SW 1271 (cell line): ENCODE measurements at places on chromosomes 12 and 14.

DNA sequence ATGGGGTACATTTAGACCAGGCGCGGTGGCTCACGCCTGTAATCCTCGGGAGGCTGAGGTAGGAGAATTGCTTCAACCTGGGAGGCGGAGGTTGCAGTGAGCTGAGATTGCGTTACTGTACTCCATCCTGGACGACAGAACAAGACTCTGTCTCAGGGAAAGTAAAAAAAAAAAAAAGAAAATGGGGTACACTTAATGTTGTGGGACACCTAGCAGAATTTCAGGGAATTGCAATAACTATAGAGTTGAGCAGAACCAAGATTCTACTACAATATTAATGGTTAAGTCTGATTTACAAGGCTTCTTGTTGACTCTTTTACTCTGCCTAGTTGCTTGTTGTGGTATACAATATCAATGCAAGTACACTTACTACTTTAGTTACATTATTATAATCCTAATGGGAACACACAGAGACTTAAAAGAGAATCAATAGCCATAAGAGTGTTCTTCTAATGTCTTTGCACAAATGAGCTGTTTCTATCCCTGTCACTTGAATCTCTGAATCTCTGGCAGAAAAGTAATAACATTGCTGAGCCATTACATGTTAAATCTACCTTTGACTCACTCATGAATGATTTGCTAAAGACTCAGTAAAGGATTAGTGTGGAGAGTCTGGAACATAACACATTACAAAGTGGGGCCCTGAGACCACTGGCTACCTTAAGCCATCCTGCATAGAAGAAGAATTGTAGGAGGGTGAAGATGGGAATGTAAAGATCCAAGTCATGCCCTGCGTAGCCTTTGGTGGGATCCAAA is 22.7 kb downstream of the BEST3 start:
- no peak for DNase-seq

DNA sequence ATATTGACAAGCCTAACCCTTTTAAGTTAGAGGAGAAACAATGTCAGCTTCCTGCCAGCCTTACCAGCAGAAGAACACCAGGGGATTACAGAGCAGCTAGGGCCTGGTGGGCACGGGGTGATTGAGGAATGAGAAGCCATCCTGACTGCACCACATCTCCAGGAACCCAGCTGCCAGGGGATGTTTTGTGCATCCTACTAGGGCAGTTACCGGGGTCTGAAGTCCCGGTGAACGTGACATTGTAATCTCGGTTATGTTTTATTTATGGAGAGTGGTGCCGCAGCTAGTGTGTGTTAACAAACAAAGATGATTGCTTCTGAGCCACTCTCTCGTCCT is 115.9 kb downstream of the BCL11B start:
- no peak for DNase-seq

GRCh38 chr14:94001016-94001415 is 3.9 kb downstream of the CCDC197 start:
- DNase-seq = no peak

DNA sequence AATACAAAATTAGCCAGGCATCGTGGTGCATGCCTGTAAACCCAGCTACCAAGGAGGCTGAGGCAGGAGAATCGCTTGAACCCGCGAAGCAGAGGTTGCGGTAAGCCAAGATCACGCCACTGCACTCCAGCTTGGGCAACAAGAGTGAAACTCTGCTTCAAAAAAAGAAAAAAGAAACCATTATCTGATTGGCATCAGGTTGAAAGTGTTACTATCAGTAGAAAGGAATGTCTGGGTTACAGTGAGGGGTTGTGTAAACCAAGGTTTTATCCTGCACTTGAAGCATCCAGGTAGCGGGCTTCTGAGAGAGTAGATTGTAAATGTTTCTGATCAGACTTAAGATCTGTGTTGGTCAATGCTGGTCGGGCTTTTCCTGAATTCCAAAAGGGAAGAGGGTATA is 14.1 kb upstream of the OXA1L start:
- no peak for DNase-seq

DNA sequence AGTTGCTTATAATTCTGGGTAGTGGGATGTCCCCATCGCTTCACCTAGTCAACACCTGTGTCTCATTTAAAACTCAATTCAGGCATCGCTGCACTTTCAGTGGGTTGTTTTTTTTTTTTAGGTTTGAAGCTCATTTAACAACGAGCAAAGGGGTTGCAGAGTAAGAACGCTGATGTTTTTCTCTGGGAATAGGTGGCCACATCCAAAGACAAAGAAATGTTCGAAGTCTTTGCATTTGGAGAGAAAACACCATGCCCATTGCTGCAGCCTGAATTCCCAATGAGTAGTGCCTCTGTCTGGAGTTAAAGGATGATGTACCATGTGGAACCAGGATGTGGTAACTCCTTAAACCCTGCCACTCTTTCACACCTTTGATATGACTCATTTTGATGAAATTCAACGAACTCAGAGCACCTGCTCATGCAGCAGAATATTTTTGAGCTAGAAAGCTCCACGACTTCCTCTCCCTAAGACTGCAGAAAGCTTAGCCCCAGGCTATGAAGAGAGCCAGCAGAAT is 35.1 kb upstream of the BATF start:
- DNase-seq = no peak

DNA sequence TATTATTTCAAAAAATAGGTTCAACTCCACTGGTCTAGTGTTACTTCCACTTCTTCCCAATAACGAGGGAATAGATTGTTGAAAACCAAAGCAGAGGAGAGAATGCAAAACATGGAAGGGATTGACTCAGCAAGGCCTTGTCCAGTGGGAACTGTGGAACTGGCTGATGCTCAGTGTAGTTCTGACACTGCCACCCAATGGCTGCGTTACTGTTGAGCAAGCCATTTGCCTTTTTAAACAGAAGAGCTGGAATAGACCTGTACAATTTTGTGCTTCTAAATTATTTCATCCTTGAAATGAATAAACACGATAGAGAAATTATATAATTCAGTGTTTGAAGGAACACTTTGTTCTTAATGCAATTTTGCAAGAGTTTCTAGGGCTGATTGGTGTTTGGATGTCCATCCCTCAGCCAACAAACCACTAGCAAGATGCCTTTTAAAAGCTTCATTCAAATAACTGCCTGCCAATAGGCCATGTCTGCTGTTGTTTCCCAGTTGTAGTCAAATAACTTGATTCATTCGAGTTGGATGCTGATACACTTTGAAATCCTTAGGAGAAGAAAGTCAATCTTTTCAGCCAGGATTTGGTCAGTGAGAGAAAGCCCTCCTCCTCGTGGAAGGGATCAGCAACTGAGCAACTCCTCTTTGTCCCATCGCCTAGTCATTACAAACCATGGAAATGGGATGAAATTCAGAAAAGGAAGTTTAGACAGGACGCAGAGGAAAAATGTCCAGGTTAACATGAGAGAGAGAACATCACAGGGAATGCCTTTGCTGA is 7.3 kb upstream of the MGP start:
- DNase-seq = no peak

GRCh38 chr12:63668028-63668799 is at the start of gene DPY19L2:
DPY19L2 (minus strand) TSS chr12:63668493; CDS start chr12:63668393, 100 bp downstream.
- no peak for DNase-seq

DNA sequence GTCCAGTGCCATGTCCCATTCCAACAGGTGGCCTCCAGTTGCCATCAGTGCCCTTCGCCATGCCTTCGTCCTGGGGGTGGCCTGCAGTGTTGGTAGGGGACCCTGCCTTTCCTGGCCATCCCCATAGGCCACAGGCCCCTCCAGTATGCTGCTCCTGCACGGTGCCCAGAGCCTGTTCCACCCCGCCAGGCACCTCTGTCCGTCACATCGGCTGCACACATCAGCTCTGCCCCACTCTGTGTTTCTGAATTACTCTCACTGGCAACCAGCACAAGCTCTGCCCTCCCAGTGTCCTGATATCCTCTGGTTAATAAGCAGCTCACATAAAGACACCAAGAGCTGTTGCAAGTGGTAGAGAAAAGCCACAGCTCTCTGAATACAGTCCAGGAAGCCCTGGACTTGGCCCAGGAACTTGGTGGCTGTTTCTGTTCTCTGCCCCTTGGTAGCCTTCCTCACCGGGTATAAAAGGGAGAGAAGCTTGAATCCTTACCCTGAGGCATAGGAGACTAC is 31.3 kb upstream of the ATP2A2 start:
- DNase-seq = no peak

DNA sequence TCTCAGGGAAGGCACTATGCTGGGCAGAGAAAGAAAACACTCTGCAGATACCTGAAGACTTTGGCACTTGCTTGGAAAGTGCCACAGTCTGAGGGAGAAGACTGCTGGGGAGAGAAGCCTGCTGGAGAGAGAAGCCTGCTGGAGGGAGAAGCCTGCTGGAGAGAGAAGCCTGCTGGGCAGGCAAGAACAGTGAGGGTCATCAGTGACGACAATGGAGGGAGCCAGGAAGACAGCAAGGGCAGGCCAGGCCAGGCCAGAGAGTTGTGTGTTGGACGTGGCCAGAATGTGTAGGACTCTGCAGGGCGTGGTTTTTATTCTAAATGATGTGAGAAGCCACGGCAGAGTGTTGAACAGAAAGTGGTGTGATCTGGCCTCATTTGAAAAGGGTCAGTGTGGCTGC is 185.3 kb upstream of the ABCD2 start:
- no peak for DNase-seq

GRCh38 chr12:124399622-124400021 is 104.7 kb downstream of the RFLNA start:
- peak; percentile 13 for DNase-seq

- no peak for DNase-seq
Observed at GRCh38 chr14:91153360-91153759, 39.5 kb downstream of the DGLUCY start.

DNA sequence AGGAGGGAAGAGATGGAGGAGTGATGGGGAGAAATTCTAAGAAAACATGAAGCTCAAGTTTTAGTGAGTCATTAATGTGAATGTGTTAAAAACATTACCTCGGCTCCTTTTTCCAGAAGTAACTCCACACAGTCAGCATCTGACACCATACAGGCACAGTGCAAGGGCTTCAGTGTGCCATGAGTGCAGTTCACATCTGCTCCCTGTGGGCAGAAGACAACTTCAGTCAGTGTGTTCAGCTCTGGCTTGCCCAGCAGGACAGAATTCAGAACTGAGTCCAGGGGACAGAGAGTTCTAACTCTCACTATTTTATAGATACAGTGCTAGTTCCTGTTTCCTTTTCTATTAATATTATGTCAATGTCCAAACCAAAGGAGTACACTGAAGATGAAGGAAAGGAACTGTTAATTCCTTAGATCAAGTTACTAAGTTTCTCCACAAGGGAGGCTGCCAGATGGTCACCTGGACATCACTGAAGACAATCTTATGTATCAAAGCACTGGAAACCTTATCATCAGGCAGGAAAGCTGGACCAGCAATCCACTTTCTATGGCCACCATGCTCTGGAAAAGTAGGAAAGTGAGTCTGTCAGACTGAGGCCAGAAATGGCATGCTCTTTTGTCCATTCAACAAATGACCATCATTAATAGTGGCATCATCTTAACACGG is 6.1 kb downstream of the ASB8 start:
- DNase-seq = no peak

DNA sequence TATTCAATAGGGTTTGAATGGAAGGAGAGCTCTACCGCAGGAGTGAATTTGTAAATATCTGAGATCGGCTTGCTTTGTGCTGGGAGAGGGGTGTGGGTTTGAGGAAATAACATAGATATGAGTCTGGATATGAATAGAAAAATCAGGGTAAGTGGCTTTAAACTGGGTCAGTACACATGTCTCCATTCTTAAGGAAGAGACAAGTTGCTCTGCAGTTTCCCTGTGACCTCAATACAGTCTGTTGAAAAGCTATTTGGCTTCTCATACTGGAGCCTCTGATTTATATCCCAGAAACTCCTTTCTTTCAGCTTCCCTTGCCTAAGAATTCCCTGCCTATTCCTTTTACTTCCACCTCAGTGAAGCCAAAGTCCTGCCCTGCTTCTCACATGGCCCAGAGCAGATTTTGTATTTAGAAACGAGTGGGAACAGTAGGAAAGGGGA is 153.5 kb upstream of the ATF7IP start:
- no peak for DNase-seq

DNA sequence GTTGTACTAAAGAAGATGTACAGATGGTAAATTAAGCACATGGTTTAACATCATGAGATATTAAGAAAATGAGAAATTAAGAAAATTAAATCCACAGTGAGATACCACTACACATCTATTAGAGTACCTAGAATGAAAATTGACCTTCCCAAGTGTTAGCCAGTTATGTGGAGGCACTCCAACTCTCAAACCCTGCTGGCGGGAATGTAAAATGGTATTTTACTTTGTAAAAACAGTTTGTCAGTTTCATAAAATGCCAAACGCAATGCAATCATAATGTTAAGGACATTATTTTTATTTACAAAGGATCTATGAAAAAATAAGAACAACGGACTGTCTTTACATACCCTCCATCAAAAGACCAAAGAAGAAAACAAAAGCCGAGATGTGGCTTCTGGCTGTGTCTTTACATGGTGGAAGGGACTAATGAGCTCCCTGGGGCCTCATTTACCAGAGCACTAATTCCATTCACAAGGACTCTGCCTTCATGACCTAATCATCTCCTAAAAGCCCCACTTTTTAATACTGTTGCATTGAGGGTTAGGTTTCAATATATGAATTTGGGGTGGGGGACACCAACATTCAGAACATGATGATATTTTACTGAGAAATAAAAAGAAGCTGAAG is 1178.7 kb downstream of the AACS start:
- no peak for DNase-seq

- no peak for DNase-seq
Observed at GRCh38 chr14:64369201-64369600, 19.0 kb upstream of the MTHFD1 start.

DNA sequence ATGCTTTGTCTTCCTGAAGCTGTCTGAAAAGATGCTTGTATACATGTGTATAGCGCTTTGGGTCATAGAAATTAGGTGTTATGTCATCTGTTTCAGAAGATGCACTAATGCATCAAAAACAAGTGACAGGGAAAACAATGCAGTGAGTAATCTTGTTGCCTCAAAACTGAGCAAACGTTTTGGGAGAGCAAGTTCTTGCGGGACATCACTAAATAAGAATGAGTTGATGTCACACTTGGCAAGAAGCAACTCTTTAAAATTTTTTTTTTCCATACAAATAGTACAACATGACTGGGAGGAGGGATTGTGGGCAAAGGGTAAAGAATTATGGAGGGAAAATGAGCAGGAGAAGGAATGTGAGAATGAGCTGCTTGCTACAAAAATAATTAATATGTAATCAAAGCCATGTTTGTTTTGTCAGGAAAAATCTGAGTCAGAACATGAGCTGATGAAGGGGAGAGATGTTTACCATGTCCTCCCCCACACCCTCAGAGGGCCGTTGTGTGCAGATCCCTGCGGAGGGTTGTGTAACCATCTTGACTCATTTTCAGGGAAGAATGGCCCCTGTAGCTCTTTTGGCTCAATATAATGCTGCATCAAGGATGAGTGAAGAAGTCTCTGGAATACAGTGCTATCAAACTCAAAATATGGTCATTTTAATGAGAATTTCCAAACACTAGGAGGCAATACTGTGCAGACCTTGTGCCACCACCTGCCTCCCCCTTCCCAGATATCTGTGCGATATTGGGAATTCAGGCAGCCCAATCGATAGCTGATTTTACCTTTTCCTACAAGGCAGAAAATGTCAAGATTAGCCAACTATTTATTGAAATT is 41.4 kb downstream of the BORCS5 start:
- no peak for DNase-seq

GRCh38 chr12:13097491-13098011 is 5.9 kb downstream of the GSG1 start:
- no peak for DNase-seq
